ENCODE measurements at places on chromosomes 6 and 20.

DNA sequence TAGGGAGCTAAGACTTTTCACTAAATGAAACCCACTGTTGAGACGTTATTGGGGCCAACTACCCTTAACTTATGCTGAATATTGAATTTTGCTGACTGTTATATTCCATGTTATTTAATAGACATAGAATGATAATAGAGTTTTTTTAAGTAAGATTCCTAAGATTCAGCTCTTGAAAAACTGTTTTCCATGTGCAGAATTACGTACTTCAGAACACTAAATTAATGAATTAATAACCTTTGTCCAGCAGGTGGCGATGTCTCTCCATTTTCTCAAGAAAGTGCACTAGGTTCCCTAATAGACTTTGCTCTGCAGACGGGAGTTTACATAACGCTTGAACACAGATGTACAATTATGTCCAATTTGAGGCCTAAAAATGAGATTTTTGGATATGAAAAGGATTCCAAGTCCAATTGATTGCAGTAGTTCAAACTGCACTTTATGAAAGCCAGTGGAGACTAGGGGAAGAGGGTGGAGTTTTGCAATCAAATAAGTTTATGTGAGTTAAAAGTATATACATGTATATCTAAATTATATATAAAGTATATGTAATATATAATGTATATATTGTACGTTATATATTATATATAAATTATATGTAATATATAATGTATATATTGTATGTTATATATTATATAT lies 282.1 kb downstream of the UST start:
- peak; percentile 90 for DNase-seq

- DNase-seq, result no peak
These were observed 546.0 kb downstream of the FRK start for GRCh38 chr6:115514656-115515055.

GRCh38 chr20:6024768-6025167 lies 29.1 kb downstream of the LRRN4 start:
- DNase-seq, result no peak

GRCh38 chr6:52087498-52087999 lies at the start of gene PKHD1:
PKHD1 (minus strand) TSS chr6:52087613; CDS start chr6:52084933, 2,680 bp downstream.
- DNase-seq, result no peak

DNA sequence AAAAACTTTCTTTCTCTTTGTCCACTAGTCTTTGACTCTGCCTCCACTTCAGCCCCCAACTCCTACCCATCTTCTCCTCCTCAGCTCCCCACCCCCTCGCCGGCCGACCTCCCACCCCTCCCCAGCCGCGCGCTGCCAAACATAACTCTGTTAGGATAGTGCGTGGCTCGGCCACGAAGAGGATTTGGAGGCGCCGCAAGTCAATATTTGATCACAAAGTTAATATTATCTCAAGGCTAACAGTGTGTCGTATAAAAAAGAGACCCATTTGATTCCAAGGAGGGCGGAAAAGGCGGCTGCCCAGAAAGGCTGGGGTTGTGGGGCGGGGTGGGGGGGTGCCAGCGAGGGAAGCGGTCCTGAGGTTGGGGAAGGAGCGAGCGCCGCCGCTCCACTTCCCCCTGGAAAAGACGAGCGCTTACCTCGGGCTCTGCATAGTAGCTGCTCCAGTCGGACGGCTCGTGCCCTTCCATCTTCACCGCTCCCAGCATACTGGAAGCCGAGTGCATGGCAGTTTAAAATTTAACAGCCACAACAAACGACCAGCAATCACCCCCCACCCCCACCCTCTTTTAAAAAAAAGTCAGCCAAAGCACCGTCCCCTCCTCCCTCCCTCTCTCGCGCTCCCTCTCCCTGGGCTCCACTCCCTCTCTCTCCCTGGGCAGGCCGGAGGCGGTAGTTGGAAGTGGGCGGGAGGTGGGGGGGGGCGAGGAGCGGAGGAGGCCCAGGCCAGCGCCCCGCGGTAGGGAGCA lies 425 bp downstream of the FOXA2 start:
- DNase-seq, result no peak

DNA sequence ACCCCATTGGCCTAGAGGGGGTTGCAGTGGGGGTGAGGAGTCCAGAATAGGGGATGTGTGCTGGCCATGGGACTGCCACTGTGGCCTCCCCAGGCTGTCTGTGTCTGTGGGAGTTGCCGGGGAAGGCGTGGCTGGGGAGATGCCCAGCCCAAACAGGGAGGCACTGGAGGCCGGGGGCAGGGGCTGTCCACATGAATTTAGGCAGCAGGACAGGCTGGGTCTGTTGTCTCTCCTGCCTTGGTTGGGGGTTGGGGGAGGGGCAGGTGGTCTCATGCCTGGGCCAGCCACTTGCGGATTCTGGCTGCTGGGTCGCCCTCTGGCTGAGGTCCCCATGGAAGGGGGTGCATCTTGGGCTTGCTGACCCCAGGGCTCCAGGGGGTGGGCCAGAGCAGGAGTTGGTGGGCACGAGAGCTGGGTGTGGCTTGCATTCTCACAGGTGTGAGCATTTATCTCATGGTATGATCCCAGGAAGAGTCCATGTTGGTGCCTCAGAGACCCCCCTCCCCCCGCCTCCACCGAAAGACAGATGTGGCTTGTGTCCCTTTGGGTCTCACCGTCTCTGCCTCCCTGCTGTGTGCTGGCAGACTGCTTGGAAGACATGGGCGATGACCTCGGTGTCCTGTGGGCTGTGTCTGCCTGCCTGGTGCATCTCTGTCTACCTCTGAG lies 4.0 kb downstream of the SOX18 start:
- no peak for DNase-seq

GRCh38 chr20:1166948-1167720 lies 17.6 kb downstream of the TMEM74B start:
- no peak for DNase-seq

DNA sequence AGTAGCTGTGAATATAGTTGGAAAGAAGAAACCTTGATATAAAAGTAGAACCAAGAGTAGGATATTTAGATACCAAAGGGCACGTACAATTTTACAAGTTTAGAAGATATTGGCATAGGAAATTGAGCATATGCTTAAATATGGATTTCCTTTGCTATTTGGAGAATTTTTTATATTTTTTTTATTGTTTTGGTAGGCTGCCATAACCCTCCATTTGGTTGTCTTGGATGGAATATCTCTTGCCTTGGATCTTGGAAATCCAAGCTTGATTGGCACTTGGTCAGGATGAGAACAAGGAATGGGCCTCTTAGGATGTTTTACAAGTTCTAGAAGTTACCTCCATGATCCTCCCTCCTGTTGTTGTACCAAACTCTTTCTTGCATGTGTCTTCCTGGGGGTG lies 297.1 kb downstream of the PRL start:
- no peak for DNase-seq

DNA sequence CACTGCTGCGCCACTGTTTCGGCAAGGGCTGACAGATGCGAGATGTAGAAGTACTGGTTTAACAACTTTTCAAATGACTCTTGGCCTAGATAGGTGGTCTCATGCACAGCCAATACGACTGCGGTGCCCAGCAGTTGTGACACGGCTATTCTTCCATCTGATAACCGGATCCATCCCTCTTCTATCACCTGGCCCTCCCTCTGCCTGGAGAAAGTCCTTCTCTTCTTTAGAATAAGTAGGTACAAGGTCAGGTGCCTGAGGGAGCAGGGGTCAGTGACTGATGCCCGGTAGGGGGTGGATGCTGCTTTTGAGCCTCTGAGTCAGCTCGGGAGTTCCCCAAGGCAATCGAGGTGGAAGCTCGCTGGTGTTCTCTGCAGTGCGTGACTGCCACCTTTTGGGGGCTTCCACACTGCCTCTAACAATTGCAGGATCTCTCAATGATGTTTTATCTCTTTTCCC lies 166.8 kb upstream of the GRIK2 start:
- DNase-seq, result no peak
